Kidney (tissue), 22 donors: ENCODE measurements at places on chromosomes 1 and 21.

DNA sequence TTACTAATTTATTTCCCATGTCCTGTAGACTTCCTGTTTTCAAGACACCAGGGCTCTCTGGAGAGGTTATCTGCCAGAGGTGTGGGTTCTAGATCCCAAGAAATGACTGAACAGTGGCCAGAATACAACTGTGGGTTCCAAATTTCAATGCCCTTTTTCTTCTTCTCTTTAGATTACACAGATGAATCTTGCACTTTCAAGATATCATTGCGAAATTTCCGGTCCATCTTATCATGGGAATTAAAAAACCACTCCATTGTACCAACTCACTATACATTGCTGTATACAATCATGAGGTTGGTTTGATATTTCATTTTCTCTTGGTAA lies 15.0 kb downstream of the IFNAR2 start:
- no peak for DNase-seq

GRCh38 chr1:45380730-45381129 lies 40.5 kb upstream of the MUTYH start:
- DNase-seq: no peak

DNA sequence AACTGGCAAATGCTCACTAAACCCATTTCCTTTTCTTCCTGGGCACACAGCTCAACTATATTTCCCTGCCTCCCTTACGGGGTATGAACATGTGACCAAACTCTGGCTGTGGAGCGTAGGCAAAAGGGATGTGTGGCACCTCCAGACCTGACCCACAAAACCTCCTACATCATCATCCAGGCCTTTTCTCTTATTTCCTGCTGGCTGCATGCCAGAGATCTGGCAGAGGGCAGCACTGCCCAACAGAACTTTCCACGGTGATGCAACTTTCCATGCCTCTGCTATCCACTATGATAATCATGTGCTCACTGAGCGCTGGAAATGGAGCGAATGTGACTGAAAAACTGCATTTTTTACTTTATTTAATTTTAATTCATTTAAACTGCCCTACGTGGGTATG lies 99.6 kb upstream of the CACNA1E start:
- DNase-seq: no peak

GRCh38 chr1:64494659-64495058 lies 24.7 kb downstream of the CACHD1 start:
- DNase-seq: no peak

DNA sequence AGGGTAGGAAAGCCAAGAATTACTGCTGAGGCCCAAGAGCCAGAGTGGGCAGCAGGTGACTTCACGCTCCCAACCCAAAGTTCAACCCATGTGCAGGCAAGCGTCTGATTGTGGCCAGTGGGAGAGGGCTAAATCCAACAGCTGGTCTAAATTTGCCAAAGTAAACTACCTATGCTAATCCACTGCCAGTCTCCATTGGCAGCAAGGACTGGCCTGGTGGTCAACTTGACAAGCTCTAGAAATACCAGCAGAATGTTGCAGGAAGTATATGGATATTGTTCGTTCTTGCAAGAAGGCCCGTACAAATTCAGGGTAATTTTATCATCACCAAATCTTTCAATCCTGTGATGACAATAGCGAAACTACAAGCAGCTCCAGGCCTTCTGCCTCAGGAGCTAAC lies 1.5 kb downstream of the TMEM63A start:
- no peak for DNase-seq

DNA sequence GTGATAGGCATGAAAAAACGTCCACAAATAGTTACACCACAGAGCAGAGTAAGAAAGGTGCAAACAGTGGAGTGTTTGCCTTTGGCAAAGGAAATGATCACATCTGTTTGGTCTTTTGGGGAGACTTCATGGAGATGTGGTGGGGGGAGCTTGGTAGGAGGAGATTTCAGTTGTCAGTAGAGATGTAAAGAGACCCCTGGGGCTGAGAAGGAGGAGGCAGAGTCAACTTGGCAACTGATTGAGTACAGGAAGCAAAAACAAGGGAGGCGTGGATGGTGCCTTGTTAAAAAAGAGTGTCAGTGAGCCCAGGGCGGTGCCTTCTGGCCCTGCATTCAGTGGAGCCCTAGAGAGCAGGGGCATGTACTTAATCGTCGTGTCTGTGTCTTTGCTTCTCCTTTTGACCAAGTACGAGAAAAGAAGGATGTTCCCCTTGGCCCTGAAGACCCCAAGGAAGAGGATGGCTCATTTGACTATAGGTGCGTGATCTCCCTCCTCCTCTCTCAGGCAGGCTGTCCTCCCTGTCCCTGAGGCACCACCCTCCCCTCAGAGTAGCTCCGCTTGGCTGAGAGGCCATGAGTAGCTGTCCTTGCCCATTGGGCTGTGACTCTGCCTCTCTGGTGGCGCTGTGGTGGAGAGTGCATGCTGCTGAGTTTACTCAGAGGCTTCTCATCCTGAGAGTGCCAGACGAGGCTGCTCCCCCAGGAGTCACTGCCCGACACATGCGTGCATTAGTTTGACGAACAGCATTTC lies 30.4 kb upstream of the CNTN2 start:
- DNase-seq: peak; percentile 61

DNA sequence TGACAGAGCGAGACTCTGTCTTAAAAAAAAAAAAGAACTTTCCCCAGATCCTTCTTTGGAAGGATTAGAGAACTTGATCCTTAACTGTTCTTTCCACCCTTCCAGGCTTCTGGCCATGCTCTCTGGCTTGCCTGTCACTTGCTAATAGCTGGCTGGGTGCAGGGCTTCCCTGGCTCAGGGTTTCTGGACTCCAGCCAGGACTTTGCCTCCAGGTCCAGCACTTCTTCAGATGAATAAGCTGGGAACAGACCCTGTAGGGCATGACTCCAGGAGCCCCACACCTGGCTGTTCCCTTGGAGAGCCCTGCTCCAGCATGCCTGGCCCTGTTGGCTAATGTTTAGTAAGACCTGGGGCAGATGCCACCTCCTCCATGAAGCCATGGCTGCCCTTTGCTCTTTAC lies 3.3 kb upstream of the NT5C1A start:
- DNase-seq: no peak

DNA sequence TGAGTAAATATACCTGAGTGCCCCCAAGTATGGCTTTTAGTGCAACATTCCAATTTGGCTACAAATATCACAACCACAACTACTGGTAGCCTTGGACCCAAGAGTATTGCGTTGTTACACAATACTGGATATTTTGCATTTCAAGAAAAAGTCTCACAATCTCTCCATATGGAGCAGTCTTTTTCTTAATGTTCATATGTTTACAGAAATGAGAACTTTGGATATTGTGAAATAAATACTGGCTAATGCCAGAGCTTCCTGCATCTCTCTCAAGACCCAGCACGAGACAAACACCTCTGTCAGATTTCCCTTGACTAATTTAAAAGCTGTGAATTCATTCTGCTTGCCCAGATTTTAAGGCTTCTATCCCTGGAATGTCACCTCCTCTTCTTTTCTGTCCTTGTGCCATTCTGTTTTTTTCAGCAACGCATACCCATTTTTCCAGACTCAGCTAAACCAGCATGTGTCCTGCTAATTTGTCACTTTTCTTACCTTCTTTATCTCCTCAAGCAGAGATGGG lies 136.2 kb upstream of the BACE2 start:
- DNase-seq: no peak

DNA sequence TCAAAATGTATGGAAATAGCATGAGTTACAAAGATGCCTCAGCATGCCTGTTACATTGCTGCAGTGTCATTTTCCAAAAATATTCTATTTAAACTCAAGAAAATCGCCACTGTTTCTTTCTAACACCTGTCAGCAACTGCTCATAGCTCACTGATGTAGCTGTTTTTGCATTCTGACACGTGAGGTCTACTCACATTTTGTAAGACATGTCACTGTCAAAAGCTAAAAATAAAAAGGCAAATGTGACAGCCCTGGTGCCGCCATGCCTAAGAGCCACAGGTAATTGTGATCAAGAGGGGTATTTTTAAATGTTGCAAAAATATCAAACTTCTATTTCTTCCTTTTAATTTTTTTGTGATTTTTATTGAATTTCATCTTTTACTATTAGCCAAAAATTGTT lies 556.2 kb upstream of the TMPRSS15 start:
- no peak for DNase-seq

DNA sequence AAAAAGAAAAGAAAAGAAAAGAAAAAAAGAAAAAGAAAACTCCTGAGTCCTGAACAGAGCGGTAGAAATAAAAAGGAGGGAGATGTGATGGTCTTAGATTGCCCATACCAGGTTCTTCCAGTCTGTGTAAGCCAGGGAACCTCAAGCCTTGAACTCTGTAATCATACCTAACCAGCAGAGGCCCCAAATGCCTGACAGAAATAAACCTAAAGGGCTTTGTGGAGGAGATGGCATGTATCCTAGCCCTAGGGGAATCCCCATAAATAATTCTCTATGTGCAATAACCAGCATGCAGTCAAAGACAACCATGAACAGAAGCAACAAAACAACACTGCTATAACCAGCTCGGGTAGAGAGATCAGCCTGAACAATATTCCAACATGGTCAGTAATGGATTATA lies 40.4 kb downstream of the USP48 start:
- DNase-seq: no peak

- DNase-seq: no peak
These were observed 168.4 kb downstream of the RERE start for GRCh38 chr1:8649027-8649426.

DNA sequence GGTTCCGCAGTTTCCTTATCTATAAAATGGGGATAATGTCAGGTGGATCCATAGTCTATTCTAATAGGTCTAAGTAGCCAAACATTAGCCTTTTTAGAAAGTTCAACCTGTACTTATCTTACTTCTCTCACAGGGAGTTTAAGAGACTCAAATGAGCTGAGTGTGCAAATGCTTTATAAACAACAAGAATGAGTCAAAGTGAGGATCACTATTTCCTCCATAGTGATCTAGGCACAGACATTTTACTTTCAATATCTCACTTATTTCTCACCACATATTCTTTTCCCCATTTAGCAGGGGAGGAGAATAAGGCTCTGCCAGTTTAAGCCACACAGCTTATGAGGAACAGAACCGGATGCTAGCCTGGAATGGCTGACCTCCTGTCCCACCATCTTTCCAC lies 92.1 kb upstream of the LMO4 start:
- no peak for DNase-seq

GRCh38 chr1:56645677-56646305 lies 677 bp downstream of the PRKAA2 start:
- DNase-seq: peak; percentile 60

DNA sequence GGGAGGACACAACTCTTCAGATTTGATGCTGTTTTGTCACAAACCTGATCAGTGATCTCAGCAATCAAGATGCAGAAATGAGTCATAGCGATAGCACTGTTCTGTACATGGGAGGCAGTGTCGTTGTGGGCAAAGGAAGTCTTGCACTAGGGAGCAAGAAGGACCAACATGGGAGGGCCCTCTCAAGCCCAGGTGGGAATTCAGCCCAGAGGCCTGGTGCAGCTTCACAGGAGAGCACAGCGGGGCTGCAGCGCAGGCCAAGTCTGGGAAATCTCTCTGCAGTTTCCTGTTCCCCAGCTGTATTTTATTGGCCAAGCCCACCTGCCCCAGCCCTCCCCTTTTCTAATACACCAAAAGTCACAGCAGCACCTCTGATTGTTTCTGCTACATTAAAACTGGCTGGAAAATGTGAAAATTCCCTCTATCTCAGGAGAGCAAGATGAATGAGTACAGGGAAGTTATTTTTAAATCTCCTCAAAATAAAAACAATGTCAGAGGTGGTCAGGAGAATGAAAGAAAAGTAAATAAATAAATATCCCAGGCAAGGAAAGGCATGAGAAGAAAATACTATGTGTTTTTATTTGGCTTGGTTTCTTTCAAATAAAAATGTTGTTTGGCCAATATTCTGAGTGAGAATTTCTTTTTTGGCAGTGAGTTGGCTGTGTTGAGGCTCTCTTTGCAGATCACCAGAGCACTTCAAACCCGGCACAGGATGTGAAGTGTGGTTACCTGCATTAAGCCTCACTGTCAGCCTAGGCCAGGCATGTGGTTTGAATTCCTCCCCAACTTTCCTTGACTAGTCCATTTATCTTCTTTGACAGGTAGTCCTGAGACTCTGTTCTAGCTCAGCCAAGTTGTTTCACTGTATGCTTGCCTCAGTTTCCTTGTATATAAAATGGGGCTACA lies 422.1 kb downstream of the PLPP3 start:
- DNase-seq: no peak

GRCh38 chr1:64530969-64531692 lies 61.2 kb downstream of the CACHD1 start:
- no peak for DNase-seq

DNA sequence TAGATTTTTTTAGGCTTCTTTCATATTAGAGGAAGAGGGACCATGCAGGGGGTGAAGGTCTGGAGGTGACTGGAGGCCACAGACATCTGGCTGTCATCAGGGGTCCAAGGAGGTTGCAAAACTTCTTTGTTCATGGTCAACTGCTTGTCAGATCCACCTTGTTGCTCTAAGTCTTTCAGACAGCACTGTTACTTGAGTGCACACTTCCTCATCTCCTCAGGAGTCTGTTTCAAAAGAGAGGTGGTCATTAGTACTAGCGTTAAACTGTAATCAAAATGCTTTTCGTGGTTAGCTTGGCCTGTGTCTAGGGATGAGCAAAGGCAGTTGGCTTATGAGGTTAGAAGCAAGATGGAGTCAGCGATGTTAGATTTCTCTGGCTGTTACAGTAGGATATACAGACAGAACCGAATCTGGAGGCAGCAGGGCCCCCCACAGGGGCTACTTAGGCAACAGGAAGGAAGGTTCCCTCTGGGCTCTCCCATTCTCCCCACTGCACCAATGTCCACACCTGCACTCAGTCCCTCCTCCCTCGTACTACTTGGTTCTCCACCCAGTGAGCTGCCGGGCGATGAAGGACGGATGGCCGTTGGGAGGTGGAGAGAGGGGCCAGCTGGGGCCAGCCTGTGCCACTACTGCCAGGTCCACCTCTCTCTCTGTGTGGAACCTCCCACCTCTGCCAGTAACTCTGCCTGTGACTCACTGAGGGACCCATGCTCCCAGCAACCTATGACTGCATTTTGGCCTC lies 57.2 kb downstream of the TOR1AIP2 start:
- peak; percentile 22 for DNase-seq

DNA sequence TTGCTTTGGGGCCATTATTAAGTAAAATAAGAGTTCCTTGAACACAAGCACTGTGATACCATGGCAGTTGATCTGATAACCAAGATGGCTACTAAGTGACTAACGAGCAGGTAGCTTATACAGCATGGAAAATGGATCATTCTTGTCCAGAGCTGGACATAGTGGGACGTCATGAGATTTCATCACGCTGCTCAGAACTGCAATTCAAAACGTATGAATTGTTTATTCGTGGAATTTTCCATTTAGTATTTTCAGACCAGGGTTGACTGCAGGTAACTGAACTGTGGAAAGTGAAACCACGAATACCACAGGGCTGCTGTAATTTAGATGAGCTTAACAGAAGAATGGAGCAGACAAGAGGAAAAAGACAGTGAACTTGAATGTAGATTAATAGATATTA lies 38.9 kb downstream of the CCDC18 start:
- no peak for DNase-seq

GRCh38 chr1:72483846-72484357 lies 201.6 kb upstream of the NEGR1 start:
- no peak for DNase-seq

DNA sequence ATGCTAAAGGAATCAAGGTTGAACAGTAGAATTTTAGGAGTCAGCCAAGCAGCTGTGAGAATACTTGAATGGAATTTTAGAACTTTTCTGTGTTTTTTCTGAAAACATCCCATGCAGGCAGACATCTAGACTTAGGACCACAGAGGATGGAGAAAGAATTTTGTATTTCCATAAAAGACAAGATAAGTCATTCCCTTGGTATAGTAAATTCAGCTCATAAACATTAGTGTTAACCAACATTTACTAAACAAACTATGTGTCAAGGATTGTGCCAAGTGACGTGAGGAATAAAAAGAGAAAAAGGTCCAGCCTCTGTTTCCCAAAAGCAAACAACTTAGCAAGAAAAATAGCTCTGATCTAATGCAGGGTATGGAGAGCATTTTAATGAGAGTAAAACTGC lies 210.2 kb upstream of the NR5A2 start:
- DNase-seq: no peak
